SK-N-SH treated with all-trans-retinoic acid at 6 μM for 48 hours (cell line): ENCODE measurements at places on chromosomes 2 and 18.

GRCh38 chr18:41647914-41648313, 307.1 kb upstream of the PIK3C3 start:
- no peak for ATAC-seq

- no peak for ATAC-seq
These were observed 137.7 kb upstream of the HDAC4 start for GRCh38 chr2:239538357-239539052.

GRCh38 chr2:217573571-217573970, 429.2 kb downstream of the TNS1 start:
- ATAC-seq: peak; percentile 88

GRCh38 chr18:10035281-10035991, 121.6 kb downstream of the VAPA start:
- no peak; the same call in 2 of the 3 replicates for ATAC-seq

DNA sequence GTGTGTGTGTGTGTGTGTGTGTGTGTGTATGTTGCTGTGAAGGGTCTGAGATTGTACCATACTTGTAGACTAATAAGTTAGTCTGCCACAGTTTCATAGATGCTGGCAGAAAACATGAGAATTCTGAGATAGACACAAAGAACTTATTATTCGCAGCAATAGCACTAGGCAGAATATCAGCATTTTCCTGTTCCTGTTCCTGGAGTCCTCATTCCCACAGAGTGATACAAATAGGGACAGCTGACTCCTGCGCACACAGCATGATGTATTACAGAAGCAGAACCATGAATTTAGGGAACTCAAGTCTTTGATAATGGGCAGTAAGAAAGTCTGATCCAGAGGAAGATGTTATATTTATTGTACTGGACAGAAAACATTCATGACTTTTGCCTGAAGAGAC, 1466.3 kb downstream of the DPP10 start:
- no peak for ATAC-seq

GRCh38 chr18:9973470-9973869, 59.7 kb downstream of the VAPA start:
- ATAC-seq: no peak

- no peak for ATAC-seq
These were observed 270.8 kb upstream of the DCC start for GRCh38 chr18:52069201-52069600.

DNA sequence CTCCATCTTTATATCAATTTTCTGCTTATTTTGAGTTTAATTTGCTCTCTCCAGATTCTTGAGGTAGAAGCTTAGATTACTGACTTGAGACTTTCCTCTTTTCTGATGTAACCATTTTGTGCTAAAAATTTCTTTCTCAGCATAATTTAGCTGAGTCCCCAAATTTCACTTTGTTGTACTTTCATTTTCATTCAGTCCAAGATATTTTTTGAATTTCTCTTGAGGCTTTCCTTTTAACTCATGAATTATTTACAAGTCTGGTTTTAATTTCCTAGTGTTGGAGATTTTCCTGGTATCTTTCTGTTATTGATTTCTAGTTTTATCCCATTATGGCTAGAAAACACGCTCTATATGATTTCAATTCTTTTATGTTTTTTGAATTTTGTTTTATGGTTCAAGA, 144.7 kb upstream of the PGAP1 start:
- no peak for ATAC-seq

GRCh38 chr2:169672406-169672805, 21.8 kb downstream of the CFAP210 start:
- no peak for ATAC-seq

DNA sequence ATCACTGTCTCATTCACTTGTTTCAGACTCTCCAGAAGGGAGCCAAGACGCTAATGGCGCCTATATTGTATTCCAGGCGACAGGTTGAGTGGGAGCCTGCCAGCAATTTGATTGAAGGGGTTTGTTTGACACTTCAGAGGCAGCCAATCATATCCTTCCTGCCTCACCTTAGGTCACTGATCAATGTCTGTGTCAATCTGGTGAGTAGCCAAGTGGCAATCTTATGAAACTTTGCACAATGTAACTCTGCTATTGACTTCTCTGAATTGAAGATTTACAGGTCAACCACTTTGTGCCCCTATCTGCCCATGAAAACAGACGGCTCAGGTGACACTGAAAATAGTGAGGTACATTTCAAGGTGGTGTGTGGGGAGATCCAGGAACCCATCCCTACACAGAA, 32.7 kb upstream of the RPE start:
- ATAC-seq: no peak

DNA sequence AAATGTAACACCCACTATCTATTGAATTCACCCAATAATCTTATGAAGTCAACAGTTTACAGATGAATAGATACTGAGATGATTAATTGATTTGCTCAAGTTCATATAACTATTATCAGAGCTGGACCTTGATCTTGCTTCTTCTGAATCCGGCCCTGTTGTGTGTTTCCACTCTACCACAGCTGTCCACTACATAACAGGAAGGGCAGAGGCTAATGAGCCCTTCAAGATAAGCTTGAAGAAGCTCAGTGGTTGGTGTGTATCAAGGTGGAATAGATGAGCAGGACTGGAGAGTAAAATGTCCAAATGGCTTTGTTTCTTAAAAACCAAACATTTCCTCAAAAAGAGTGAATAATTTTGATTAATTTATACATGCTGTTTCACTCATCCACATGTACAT, 56.4 kb upstream of the ITGB6 start:
- no peak for ATAC-seq

- no peak for ATAC-seq
These were observed 18.1 kb downstream of the SULT1C3 start for GRCh38 chr2:108257757-108258331.

- no peak for ATAC-seq
These were observed 47.7 kb upstream of the EHBP1 start for GRCh38 chr2:62657783-62658182.

- ATAC-seq: no peak
These were observed 47.6 kb upstream of the EPAS1 start for GRCh38 chr2:46249654-46250053.

- ATAC-seq: no peak
These were observed 133.4 kb upstream of the GLI2 start for GRCh38 chr2:120602251-120602650.

GRCh38 chr2:21696900-21697299, 573.1 kb downstream of the TDRD15 start:
- no peak for ATAC-seq

DNA sequence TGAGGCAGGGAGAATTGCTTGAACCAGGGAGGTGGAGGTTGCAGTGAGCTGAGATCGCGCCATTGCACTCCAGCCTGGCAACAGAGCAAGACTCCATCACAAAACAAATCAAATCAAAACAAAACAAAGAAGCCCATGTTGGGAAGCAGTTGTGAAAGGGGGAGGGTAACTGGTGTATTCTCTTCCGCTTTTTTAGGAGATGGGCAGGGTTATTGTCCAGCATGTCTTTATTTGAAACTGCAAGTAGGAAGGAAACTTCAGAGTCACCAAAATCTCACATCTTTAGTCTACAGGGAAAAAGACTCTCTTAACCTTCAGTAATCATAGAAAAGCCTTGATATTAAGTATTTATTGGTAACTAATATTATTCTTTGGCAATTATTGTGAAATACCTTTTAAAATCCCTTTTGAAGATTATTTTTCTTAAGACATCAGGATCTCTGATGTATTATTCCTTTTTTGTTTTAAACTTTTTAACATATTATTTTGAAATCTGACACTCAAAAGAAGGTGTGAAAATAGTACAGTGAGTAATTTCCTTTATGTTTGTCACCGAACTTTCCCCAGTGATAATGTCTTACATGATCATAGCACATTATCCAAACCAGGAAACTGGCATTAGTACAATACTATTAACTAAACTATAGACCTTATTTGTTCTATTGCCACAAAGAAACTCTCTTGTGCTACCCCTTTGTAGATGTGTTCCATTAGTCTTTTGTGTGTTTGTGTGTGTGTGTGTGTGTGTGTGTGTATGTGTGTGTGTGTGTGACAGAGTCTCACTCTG, 84.3 kb upstream of the LTBP1 start:
- no peak for ATAC-seq

DNA sequence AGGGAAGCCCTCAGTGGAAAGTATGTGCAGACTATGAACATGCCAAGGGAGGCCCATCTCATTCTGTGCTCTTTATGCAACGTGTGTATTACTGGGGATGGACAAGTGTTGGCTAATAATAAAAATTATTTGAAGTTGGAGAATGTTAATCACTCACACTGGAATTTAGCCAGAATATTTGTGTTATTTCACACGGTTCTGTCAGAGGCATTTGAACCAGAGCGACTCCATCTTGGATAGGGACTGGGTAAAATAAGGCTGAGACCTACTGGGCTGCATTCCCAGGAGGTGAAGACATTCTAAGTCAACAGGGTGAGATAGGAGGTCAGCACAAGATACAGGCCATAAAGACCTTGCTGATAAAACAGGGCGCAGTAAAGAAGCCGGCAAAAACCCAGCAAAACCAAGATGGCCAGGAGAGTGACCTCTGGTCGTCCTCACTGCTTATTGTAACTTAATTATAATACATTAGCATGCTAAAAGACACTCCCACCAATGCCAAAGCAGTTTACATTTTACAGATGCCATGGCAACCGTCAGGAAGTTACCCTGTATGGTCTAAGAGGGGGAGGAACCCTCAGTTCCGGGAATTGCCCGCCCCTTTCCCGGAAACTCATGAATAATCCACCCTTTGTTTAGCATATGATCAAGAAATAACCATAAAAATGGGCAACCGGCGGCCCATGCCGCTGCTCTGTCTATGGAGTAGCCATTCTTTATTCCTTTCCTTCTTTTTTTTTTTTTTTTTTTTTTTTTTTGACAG, 2.6 kb upstream of the FZD5 start:
- ATAC-seq: no peak

GRCh38 chr18:62766266-62766665, 50.9 kb downstream of the PHLPP1 start:
- no peak for ATAC-seq

DNA sequence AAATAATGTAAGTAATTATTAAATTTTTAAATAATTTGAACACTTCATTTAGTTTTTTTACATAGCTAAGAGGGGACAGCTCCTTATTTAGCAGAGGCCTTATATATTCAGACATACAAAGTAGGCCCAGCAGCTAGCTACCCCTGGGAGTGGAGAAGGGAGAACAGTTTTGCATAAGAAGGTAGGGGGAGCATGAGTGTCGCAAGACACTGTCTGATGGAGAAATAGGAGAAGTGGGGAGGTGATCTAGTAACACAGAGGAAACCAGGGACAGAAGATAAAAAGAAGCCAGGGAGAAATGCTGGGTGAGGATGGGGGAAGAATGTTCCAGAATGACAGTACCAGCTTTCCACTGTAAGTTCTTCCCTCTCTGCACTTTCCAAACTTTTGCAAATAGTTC, 16.0 kb upstream of the RGPD4 start:
- ATAC-seq: no peak

GRCh38 chr2:230995821-230996220, at the start of gene SPATA3:
TSS of gene SPATA3 (plus strand) at chr2:230996121. CDS start at chr2:230996234, 113 bp downstream.
- ATAC-seq: no peak

- ATAC-seq: no peak
These were observed 5.2 kb downstream of the ARHGAP25 start for GRCh38 chr2:68739595-68740399.

DNA sequence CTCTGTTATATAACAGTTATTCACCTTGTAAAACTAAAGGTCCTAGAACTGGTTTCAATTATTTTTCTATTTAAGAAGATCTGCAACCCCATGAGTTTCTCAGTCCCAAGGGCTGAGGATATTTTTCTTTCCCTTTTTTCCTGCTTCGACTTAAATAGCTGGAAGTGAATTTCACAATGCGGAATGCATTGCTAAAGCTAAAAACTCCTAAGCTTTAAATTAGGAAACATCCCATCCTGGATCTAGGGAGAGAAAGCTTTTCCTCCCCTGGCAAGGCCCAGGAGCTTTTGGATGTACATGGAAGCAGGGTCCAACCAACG, 1.4 kb downstream of the RFX8 start:
- no peak for ATAC-seq

DNA sequence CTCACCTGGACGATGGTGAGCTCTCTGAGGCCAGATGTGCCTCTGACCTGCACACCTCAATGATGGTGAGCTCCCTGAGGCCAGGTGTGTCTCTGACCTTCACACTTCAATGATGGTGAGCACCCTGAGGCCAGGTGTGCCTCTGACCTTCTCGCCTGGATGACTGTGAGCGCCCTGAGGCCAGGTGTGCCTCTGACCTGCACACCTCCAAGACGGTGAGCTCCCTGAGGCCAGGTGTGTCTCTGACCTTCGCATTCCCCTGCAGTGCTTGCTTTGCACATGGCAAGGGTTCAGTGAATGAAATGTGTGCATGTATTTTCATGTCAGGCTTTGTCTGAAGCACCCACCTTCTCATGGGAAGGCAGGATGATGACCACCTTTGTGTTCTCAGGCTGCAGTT, 95.5 kb downstream of the PTGR3 start:
- ATAC-seq: no peak

DNA sequence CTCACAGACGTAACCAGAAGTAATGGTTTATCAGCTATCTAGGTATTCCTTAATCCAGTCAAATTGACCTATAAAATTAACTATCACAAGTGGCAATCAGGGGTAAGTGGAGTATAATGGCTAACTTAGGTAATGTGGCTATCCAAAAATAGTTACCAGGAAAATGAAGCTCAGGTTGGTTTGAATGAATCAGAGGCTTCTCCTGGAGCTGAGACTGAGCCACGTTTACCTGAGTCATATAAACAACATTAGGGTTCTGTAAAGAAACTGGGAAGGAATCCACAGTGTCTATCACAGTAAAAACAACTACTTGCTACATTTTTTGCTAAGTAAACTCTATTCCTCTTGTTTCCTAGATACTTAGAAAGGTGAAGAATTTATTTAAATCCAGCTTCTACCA, 236.0 kb upstream of the SPHKAP start:
- ATAC-seq: 0 out of 3 replicates have a peak, but pooled peaks have one; percentile 31

DNA sequence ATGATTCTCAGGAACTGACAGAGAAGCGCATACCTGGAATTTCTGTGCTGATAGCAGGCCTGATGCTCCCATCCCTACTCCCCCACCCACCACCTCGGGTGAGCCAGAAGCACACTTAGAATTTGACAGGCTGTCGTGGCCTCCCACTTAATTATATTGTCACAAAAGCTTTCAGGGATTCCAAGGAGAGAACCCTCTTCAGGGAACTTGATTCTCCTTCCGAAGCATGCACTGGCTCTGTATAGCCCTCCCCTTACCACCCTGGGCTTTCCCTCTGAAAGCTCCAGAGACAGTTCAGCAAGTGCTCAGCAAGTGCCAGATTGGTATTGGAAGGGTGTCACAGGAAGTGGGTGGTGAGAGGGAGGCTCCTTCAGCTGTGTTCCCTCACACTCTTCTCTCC, 252.5 kb upstream of the SIX2 start:
- ATAC-seq: no peak; the same call in 2 of the 3 replicates
